Thyroid gland (tissue), 4 donors: ENCODE measurements at places on chromosomes 1 and 21. TPM values are rescaled to one million over a fixed set of nuclear protein-coding genes. Genes with fewer than 3 reads are reported as not detected.

The LCE3D gene
- total RNA-seq = not detected

The OR14K1 gene
- total RNA-seq = not detected

The LCE1B gene
- not detected for total RNA-seq

DNA sequence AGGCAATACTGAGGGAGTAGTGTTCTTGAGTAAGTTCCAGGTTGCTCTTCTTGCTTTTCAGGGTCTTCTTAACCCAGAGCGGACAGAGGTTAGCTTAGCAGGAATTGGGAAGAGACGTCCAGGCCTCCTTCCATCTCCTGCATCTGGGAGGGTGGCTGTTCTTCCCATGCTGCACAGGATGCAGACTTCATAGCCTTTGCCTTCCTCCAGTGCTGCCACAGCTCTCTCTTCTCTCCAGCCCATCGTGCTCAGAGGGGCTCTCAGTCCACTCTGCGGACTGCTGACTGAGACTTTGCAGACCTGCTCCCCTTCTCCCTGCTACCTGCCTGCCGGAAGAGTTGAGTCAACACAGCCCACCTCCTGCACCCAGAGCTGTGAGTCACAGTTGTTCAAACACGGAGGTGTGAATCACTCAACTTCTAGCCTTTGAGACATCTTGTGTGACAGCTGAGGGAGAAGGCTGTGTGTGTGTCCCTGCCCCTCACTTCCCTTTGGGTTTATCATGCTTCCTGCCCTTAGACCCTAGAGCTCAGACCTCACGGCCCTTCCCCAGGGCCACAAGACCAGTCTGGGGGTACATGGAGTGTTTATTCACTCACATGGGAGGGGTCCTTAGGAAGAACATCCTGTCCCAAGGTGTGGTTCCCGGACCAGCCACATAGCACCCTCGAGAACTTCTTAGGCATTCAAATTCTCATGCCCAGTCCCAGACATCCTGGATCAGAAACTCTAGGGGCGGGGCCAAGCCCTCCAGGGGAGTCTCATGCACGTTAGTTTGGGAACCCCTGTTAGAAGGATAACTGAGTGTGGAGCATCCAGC lies 158.3 kb upstream of the CACNA1E start:
- H3K27me3 ChIP-seq = no peaks in the 10 kb centered on the region
- DNase-seq = no peak
- no peak overlapping the region for H3K4me3 ChIP-seq
- no peak overlapping the region for H3K27ac ChIP-seq
- H3K36me3 ChIP-seq = no peaks in the 10 kb centered on the region

GRCh38 chr1:41390166-41390565 lies 28.9 kb downstream of the FOXO6 start:
- no peaks in the 10 kb centered on the region for H3K27me3 ChIP-seq
- H3K4me3 ChIP-seq = no peak overlapping the region
- peaks cover 6% of the 10 kb centered on the region for H3K4me1 ChIP-seq
- H3K36me3 ChIP-seq = no peaks in the 10 kb centered on the region

- H3K27me3 ChIP-seq = no peaks in the 10 kb centered on the region
- H3K36me3 ChIP-seq = no peaks in the 10 kb centered on the region
- no peak overlapping the region for H3K27ac ChIP-seq
- H3K4me1 ChIP-seq = no peaks in the 10 kb centered on the region
- no peak for DNase-seq
Measured at GRCh38 chr1:15107058-15107687, 46.4 kb upstream of the TMEM51 start.

- no peak for DNase-seq
- H3K27ac ChIP-seq = no peak overlapping the region
- H3K36me3 ChIP-seq = no peaks in the 10 kb centered on the region
- no peak overlapping the region for H3K4me3 ChIP-seq
- H3K4me1 ChIP-seq = no peaks in the 10 kb centered on the region
- no peaks in the 10 kb centered on the region for H3K27me3 ChIP-seq
Measured at GRCh38 chr1:2908561-2908960, 107.1 kb upstream of the TTC34 start.

DNA sequence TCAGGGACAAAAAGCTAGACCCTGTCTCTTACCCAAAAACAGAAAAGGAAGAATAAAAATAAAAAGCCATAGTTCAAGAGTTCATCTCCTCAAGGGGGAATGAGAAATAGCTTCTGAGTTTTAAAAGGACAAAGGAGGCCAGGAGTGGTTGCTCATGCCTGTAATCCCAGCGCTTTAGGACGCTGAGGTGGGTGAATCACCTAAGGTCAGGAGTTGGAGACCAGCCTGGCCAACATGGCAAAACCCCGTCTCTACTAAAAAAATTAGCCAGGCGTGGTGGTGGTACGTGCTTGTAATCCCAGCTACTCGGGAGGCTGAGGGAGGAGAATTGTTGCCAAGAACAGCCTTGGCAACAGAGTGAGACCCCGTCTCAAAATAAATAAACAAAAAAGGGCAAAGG lies 38.6 kb upstream of the CPLANE2 start:
- H3K36me3 ChIP-seq = no peaks in the 10 kb centered on the region
- peak; percentile 36 for DNase-seq
- no peak overlapping the region for H3K4me3 ChIP-seq
- no peaks in the 10 kb centered on the region for H3K27me3 ChIP-seq

GRCh38 chr1:110285316-110285715 lies 53.9 kb upstream of the RBM15 start:
- H3K4me3 ChIP-seq = no peak overlapping the region
- no peak for DNase-seq

DNA sequence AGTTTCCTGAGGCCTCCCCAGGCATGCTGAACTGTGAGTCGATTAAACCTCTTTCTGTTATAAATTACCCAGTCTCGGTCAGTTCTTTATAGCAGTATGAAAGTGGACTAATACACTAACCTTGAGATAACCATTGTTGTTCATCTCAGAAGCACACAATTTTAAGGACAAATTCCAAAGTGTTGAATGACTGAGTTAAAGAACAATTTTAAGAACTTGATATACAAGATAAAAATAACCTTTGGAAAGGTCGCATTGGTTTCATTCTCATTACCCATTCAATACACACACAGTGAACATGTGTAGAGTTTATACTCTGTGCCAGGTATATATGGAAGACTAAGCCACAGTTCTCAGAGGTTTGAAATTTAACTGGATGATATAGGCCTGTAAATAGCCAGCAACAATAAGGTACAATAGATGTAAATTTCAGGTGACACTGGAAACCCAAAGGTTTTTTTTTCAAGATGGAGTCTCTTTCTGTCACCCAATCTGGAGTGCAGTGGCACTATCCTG lies 19.1 kb upstream of the SRSF10 start:
- no peak overlapping the region for H3K27ac ChIP-seq
- no peak for DNase-seq
- no peaks in the 10 kb centered on the region for H3K36me3 ChIP-seq
- no peak overlapping the region for H3K4me3 ChIP-seq

DNA sequence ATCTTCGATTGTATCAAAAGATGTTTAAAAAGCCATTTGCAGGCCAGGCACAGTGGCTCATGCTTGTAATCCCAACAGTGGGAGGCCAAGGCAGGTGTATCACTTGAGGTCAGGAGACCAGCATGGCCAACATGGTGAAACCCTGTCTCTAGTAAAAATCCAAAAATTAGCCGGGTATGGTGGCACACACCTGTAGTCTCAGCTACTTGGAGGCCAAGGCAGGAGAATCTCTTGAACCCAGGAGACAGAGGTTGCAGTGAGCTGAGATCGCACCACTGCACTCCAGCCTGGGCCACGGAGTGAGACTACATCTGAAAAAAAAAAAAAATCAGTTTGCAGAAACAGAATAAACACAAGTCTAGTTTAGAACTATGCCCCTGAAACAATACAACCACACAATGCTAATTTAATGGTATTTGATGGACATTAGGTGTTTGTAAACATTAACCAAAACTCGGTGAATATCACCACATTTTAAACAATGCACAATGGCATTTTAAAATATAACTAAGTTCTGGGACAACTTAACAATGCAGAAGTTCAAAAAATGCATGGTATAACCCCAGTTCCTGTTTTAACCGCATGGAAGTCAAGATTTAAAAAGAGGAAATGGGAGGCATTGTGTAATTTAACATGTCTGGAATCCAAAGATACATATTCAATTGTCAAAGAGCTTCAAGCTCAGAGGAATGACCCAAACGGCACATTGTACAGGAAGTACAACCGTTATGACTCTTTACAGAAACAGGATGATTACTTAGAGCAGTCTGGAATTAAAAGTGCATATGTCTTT lies 7.1 kb upstream of the PTTG1IP start:
- H3K27me3 ChIP-seq = no peaks in the 10 kb centered on the region
- DNase-seq = no peak
- H3K27ac ChIP-seq = peak overlapping the region; percentile 54
- no peaks in the 10 kb centered on the region for H3K36me3 ChIP-seq

- no peaks in the 10 kb centered on the region for H3K4me1 ChIP-seq
- no peaks in the 10 kb centered on the region for H3K27me3 ChIP-seq
- peak; percentile 78 for DNase-seq
Measured at GRCh38 chr1:68321084-68321685, 88.9 kb upstream of the WLS start.

- no peaks in the 10 kb centered on the region for H3K27me3 ChIP-seq
- peak overlapping the region; percentile 33 for H3K4me3 ChIP-seq
- H3K4me1 ChIP-seq = peaks cover 7% of the 10 kb centered on the region
- no peak overlapping the region for H3K27ac ChIP-seq
- no peaks in the 10 kb centered on the region for H3K36me3 ChIP-seq
Measured at GRCh38 chr1:51297401-51298321, 32.7 kb downstream of the TTC39A start.

GRCh38 chr1:202835548-202836072 lies 24.9 kb downstream of the PCAT6 start:
- no peaks in the 10 kb centered on the region for H3K4me1 ChIP-seq
- DNase-seq = no peak
- no peak overlapping the region for H3K4me3 ChIP-seq
- no peak overlapping the region for H3K27ac ChIP-seq

GRCh38 chr1:82486969-82487368 lies 686.2 kb downstream of the ADGRL2 start:
- no peaks in the 10 kb centered on the region for H3K36me3 ChIP-seq
- no peaks in the 10 kb centered on the region for H3K27me3 ChIP-seq
- no peaks in the 10 kb centered on the region for H3K4me1 ChIP-seq
- DNase-seq = no peak
- H3K27ac ChIP-seq = no peak overlapping the region
- H3K4me3 ChIP-seq = no peak overlapping the region

GRCh38 chr1:244837597-244838258 lies 2.3 kb downstream of the COX20 start:
- DNase-seq = no peak
- no peak overlapping the region for H3K4me3 ChIP-seq
- H3K27ac ChIP-seq = no peak overlapping the region

DNA sequence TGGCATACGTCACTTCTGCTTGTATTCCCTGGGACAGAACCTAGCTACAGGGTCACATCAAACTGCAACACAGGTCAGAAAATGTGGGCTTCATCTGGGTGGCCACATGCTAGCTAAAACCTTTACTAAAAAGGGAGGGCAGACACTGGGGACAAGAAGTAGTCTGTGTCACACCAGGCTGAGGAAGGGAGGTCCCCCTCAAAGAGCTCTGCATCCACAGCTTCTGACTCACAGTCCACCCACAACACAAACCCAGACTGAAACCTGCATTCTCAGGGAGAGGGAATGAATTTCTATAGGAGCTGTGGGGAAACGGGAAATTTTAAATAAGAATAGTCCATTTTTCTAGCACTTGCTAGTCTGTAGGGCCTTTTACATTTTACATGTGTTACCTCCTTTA lies 16.2 kb downstream of the OLIG2 start:
- H3K4me3 ChIP-seq = no peak overlapping the region
- no peak overlapping the region for H3K27ac ChIP-seq
- no peak for DNase-seq
- no peaks in the 10 kb centered on the region for H3K36me3 ChIP-seq

GRCh38 chr1:44985747-44986359 lies 542 bp downstream of the EIF2B3 start:
- H3K4me3 ChIP-seq = peak overlapping the region; percentile 43
- H3K4me1 ChIP-seq = peaks cover 10% of the 10 kb centered on the region
- no peak for DNase-seq

- H3K4me3 ChIP-seq = no peak overlapping the region
- H3K4me1 ChIP-seq = peaks cover 10% of the 10 kb centered on the region
- H3K27ac ChIP-seq = no peak overlapping the region
- H3K27me3 ChIP-seq = no peaks in the 10 kb centered on the region
- no peak for DNase-seq
Measured at GRCh38 chr1:39196244-39197215, 8.0 kb upstream of the MACF1 start.

DNA sequence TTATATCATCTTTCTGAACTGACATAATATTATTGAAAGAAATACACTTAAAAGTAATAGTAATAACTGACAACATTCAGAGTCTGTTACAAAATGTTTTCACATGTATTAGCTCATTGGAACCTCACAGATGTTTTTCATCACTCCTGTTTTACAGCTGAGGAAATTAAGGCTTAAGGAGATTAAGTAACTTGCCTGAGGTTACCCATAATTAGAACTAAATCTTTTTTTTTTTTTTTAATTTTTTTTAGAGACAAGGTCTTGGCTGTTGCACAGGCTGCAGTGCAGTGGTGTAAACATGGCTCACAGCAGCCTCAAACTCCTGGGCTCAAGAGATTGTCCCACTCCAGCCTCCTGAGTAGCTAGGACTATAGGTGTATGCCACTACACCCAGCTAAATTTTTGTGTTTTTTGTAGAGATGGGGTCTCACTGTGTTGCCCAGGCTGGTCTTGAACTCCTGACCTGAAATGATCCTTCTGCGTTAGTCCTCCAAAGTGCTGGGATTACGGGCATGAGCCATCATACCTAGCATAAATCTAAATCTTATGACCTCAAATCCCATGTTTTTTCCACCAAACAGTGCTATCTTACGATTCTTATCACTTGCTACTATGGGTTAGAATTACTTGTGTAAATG lies 64.7 kb upstream of the MACF1 start:
- H3K4me1 ChIP-seq = peaks cover 73% of the 10 kb centered on the region
- H3K27ac ChIP-seq = peak overlapping the region; percentile 89

DNA sequence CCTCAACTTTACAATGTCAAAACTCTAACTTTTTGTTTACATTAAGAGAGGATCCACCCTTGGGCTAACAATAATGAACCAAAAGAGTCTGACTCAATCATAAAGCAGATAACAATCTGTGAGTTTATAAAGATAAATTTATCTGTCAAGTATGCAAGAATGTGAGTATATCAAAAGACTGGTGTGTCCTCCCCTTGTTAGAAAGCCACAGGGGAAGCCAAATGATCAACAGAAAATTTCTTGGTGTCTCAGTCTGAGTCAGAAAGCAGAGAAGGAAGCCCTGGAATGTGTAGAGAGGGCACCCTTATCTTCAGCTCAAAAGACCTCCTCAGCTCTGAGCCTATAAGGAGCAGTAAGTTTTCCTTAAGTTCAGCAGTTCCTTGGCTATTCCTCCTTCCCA lies 13.9 kb upstream of the PDIK1L start:
- H3K27me3 ChIP-seq = no peaks in the 10 kb centered on the region
- peaks cover 14% of the 10 kb centered on the region for H3K4me1 ChIP-seq
- H3K36me3 ChIP-seq = no peaks in the 10 kb centered on the region
- no peak for DNase-seq

GRCh38 chr1:226946841-226947240 lies 6.7 kb downstream of the COQ8A start:
- H3K27me3 ChIP-seq = no peaks in the 10 kb centered on the region
- no peak overlapping the region for H3K4me3 ChIP-seq
- H3K36me3 ChIP-seq = no peaks in the 10 kb centered on the region
- H3K27ac ChIP-seq = no peak overlapping the region
